ENCODE measurements at places on chromosomes 7 and 10.

DNA sequence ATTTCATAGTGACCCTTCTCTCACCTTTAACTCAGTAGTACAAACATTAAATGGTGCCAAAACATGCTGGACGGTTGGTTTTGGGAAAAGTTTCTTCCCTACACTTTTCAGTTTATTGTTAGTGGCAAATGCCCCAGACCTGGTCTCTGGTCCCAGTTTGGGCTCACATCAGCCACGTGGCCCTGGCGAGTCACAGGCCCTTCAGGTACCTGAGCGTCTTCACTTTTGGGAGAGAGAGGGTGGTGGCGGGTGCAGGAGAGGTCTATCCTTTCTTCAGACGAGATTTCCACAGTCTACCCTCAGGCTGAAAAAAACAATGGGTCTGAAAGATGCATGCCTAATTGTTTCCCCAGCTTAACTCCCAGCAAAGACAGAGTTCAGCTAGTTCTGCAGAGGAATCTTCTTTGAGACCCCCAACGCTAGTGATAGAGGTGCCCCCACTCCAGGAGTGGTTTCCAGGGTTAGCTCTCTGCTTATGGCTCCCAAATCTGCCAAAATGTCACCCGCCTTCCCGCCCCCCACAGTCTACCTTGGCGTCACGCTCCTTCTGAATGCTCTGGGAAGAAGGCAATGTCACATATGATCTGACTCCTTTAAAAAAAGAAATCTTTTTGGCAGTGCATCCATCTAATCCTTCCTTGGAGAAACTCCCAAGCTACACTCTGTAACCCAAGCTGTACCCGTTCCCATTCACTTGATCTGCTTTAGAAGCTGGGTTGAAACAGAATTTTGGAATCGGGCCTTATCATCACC lies 384.8 kb upstream of the FOXK1 start:
- no peak for DNase-seq

DNA sequence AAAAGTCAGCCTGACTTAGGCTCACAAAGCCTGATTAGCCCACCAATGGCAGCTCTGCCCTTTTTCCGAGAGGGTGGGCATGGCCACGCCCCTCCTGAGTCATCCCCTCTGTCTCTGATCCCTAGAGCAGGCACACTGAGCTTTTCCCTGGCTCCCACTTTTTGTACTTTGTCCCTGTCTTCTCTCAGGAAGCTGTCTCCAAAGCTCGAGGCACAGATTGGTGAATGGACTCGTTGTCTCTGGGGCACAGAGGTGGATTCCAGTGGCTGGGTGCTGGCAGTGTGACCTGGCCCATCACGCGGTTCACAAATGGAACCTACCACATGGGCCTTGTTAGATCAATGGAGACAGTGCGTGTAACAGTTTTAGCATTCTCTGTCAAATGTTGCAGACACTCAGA lies 313.5 kb downstream of the WDR37 start:
- no peak for DNase-seq

DNA sequence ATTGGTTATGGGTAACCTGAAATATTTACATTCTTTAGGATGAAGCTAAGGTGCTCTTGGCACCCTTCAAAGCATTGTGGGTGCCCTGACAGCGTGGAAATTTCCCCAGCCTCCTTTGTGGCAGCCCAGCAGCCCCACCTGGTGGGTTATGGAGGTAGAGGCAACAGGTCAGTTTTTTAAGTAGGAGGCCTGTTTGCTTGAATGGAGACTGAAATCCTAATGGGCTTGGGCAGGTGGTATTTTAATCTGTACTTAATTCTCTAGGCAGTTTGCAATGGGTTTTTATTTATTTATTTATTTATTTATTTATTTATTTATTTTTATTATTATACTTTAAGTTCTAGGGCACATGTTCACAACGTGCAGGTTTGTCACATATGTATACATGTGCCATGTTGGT lies 139.4 kb downstream of the EPC1 start:
- DNase-seq: peak; percentile 61

- no peak for DNase-seq
Measured at GRCh38 chr10:110672580-110672919, 28.4 kb downstream of the RBM20 start.

- DNase-seq: no peak
Measured at GRCh38 chr10:132428486-132428995, 31.5 kb downstream of the PWWP2B start.

GRCh38 chr7:36644625-36645422 lies 79.5 kb downstream of the AOAH start:
- DNase-seq: no peak

GRCh38 chr10:17576768-17577167 lies 40.4 kb downstream of the HACD1 start:
- DNase-seq: no peak

Measured in stimulated activated CD4-positive, alpha-beta T cell treated with anti-CD3 and anti-CD28 coated beads, Interleukin-15, amount 100 ng/mL, for 48 hours (primary cell).